ENCODE measurements at places on chromosomes 2 and 18. TPM values are rescaled to one million over a fixed set of nuclear protein-coding genes. Genes with fewer than 3 reads are reported as not detected.
A peak's percentile ranks its signal among the peaks of the same experiment; 100 is the strongest.

Gene IL1RN
- total RNA-seq, result 3.7 TPM

Gene TMEM247
- total RNA-seq, result not detected

Gene PLCD4
- 0.74 TPM for total RNA-seq

Gene GRP
- not detected for total RNA-seq

Gene CNDP1
- total RNA-seq, result 0.57 TPM

Gene MC5R
- total RNA-seq, result not detected

Gene TRIM43
- total RNA-seq, result not detected

Gene SLC9A2
- not detected for total RNA-seq

GRCh38 chr2:44974064-44974715, 32.7 kb downstream of the SIX3 start:
- no peak for DNase-seq

DNA sequence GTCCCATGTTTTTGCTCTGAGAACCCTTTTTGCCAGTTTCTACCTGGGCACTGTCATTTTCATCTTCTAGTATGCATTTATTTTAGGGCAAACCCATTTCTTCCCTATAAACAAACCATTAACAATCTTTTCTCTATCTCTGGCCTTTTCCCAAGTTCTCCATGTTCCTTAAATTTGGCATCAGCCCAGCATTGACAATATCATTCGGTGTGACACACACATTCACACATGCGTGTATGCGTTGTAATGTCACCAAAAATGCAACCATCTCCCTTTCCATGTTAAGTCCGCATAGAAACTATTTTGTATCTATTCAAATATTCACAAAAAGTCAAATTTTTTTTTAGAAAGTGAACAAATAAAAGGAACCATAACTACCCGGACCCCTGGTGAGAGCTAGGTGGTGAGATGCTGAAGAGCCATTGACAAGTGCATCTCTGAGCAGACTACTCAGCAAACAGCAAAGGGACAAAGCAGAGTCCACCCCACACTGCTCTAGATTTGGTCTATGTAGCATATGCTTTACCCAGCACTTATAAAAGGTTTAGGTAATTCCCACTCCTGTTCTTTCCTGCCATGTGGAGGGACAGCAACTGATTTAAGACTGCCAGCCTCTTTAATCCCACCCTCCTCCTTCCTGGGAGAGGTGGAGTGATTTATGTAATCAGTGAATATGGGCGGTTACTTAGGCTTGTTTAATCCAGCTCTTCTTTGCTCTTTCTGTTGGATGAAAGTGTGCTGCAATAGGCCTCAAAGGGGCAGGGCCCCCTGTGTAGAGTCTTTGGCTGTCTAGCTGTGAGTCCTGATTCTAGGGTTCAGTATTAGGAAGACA, 124.1 kb downstream of the METTL8 start:
- DNase-seq, result no peak

GRCh38 chr18:23536204-23536603, 32.9 kb downstream of the RMC1 start:
- no peak for DNase-seq

DNA sequence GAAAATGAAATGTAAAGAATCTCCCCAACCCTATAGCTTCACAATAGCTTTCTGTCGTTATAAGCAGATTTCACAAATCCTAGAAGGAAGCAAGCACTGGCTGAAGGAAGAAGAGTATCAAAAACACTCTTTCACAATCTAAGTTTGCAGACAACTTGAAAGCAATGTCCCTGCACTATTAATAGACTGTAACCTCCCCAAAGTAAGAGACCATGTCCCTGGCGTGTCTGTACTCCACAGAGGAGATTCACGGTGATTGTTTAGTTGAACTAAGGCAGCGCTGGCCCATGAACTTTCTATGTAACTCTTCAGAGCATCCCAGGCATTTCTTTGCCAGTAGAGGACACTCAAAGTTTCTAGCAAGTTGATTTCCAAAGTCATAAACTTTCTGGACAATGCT, 128.0 kb upstream of the HNRNPA3 start:
- DNase-seq, result no peak

DNA sequence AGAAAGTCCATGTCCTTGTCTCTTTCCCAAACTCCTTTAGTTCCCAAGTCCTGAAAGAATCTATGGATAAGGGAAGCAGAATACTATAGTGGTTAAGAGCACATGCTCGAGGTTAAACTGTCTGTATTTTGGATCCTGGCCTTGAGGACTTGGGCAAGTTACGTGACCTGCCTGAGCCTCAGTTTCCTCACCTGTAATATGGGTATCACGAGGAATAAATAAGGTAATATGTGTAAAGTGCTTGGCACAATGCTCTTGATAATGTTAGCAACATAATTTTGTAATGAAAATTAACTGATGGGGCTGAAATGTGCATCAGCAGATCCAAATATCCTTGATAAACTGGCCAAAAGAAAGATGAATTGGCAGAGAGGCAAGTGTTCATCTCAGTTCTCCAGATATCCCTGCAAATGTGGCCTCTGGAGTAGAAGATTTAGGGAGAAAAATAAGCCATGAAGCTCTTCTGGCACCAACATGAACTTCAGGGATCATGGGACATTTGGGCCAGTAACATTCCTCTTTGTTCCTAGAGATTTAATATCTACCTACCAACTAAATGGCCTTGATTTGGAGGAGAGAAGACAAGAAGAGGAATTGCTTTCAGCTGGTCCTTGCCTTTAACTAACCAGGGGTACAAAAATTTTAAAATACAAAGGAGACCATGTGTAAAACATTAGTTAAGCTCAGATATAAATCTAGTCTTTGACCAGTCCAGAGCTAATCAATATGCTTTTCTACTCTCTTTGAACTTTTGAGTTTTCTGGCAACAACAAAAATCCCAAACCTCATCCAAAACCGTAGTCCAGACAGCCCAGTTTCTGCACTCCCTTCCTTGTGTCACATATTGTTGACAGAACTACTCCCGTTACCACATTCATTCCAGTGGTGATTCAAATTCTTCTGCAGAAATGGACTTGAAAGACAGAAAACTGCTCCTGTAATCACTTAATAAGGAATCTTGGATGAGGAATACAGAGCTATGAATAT, 52.7 kb upstream of the EML4 start:
- no peak for DNase-seq

- DNase-seq, result no peak
These were observed 56.0 kb downstream of the SH3BP4 start for GRCh38 chr2:235007664-235008457.

- no peak for DNase-seq
These were observed 48.7 kb upstream of the CD226 start for GRCh38 chr18:69996417-69996816.

DNA sequence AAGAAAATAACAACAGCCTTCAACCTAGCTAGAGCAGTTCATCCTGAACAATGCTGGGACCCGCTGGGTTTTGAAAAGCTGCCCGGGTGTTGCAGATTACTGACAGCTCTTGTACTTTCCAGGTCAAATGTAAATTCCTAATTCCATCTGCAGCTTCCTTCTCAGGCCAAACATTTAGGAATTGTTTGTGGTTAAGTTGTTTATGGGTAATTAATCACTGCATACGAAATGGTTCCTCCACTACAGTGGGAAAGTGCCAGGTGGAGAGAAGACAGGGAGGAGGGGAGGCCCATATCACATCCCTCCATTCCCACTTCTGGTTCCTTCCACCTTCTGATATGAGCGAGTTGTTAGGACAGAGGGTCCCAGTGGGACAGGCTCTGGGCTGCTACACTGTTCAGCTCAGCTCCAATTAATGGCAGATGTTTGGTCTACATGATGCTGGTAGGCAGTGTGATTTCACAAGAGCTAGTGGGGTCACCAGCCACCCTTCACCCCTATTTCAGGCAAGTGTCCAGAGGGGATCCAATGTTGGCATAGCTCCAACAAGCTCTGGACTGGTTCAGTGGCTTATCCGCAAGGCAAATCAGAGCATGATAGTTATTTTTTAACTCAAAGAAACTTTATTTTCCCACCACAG, 112.9 kb upstream of the ACAA2 start:
- DNase-seq, result no peak

DNA sequence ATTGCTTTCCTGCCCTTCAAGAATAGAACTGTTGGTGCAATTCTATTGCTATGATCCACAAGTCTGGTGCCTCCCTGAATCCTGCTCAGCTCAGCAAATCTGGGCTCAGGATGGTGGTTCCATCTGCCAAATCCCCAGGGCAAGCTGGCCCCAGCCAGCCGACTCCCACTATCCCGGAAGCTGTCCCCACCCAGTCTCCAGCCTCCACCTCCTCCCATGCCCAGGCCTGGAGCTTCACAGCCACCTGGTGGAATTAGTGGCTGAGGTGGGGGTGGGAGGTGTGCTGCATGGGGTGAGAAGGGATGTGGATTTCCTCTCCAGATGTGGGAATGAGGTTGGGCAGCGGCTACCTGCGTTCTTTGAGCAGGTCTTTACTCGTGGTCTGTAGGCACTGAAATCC, 119.3 kb upstream of the SMAD2 start:
- DNase-seq, result no peak

GRCh38 chr2:232896720-232897597, 26.9 kb downstream of the SNORC start:
- no peak for DNase-seq

- DNase-seq, result no peak
These were observed 57.3 kb downstream of the RHOB start for GRCh38 chr2:20504174-20504573.

- no peak for DNase-seq
These were observed 11.6 kb upstream of the EIF2AK2 start for GRCh38 chr2:37168217-37168981.

DNA sequence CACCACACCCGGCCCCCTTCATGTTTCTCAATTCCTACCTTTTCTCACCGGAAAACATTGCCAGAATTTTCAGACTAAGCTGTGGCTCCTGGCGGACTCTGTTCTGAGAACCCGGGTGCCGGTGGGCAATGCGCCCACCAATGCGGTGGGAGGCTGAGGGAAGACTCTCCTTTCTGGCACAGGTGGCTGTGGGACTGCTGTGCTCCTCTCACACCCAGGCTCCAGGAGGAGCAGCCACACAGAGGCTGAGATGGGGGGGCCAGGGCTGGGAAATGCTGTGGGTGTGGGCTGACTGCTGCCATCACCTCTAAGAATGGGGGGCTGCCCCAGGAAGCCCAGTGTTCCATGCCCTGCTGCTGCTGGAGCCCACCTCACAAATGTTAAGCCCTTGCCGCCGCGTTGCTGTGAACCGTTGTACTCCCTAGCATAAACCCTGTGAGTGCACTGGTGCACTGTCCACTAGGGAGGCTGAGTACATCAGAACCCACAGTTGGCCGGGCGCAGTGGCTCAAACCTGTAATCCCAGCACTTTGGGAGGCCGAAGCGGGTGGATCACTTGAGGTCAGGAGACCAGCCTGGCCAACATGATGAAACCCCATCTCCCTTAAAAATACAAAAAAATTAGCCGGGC, 152.6 kb downstream of the LDLRAD4 start:
- peak; percentile 51 for DNase-seq

DNA sequence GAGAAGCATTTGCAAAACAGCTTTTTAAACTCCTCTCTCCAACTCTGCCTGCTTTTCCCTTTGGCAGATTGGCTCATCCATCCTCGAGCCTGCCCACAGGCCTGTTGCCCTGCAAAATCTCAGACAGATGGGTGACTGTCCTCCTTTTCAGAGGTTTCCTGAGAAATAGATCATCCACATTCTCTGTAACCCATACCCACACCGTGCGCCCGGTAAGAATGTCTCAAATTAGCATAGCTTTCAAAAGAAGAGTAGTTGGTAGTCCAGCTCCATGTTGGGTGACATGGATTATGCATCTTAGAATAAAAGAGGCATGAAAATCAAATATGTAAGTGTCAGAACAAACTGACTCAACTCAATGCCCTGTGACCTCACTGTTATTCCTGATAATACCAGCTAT, 457.9 kb downstream of the TSN start:
- DNase-seq, result no peak

DNA sequence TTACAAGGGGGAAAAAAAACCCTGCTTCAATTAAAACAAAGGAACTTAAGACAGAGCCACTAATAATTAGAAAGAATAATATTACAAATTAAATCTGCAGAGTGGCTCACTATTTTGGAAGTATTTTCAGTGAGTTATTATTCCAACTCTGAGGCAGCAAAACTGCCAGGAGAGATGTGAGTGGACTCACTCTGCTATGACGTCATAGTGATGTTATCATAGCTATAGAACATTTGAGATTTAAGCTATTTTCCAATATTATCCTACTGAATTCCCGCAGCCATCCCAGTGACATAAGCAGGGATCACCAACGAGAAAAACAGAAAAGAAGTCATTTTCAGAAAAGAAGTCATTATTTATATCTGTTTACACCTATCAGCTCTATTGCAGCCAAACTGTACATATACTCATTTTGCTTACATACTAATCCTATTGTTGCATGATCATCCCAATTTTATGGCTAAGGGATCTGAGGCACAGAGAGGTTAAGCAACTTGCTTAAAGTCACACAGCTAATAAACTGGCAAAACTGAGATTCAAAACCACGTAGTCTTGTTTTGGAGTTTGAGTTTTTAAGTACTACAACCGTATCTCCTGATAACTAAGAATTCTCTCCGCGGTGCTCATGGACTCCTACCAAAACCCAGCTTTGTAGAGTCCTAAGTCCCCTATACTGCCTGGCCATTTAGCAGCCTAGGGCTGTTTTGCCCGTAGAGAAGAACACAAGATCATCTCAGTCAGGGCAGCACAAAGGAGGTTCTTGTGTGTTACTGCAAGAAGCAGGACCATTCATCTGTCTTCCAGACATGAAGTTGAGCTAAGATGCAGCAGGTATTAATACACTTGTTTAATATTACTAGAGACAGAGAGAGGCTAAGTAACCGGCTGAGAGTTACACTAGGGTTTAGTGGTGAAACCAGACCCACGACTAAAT, 299.8 kb downstream of the TCF4 start:
- DNase-seq, result no peak

DNA sequence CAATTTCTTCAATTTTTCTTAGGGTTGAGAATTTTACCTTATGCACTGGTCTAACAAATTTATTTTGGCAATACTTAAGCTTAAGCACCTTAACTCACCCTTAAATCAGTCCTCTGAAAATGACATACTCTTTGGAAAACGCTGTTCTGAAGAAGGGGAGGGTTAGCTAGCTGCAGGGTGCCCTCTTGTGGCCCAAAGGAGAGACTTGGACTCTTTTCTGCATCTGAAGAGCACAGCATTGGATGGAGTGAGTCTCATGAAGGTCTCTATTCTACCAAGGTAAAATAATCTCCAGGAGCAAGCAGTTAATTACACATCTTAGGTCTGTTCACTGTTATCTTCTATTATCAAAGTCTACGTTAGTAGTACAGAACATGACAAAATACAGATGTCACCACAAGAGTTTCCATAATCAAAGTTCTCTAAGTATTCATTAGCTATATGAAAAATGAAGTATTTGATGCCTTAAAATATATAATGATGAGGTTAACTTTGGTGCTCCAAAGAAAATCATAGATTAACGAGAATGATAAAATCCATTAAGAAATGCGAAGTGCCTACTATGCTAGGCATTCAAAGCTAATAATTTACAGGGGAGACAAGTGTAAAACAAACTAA, 24.4 kb downstream of the PUM2 start:
- no peak for DNase-seq

DNA sequence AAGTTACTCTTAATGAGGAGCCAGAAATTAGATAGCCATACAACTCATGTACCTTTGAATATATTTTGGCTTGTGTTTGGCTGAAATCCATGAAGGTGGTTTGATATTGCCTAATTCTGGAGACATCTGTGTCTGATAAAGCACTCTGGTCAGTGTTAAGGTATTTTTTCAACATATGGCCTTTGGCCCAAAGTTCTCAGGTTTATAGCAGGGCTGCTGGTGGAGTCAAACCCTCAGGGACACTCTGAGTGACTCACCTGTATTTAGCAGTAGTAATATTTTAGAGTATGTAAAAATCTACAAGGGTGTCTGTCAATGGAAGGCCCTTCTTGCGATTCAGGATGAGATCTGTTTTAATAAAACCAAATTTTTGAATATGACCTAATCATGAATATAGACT, 666.5 kb downstream of the SLC4A3 start:
- DNase-seq, result no peak

All from natural killer cell treated with Interleukin-12 subunit alpha and Interleukin-12 subunit beta and Interleukin-15 and Interleukin-18, amount 100 ng/mL, for 72 hours (primary cell).